ENCODE measurements at places on chromosomes 3 and 15.

- DNase-seq = no peak
Observed at GRCh38 chr3:188782613-188783124, 389.1 kb upstream of the TPRG1 start.

DNA sequence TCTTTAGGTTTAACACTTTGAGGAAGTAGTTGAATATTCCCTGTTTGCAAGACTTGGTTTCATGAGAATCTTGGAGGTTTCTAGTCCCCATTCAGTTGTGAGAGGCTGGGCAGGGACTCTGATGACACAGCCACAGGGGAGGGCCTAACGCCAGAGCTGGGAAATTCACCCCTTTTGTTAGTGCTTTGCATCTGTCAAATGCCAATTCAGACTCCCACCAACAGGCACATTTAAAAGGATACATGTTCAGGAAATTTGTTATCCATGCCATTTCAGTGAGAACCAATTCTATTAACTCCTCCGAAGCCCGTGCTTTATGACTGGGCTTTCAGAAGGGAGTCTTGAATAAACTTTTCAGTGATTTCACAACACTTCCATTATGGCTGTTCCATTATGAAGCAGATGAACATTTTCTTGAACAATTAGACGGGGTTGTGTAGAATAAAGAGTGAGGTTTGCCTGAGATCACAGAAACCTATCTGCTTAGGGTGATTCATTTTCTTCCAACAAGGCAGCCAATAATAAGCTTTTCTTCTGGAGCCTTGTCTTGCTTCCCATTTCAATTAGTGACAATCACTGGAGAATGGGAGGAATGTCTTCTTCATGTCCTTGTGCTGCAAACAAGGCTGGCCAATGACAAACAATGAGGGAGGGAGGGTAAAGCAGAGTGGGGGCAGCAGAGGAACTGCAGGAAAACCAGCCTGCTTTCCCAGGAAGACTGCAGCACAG lies 90.6 kb downstream of the SOX14 start:
- no peak for DNase-seq

GRCh38 chr15:51283026-51283425 lies 55.4 kb downstream of the CYP19A1 start:
- DNase-seq = no peak

GRCh38 chr3:155079746-155080487 lies at the start of gene MME:
Gene MME (plus strand): TSS chr3:155080319. CDS start chr3:155084168, 3,849 bp downstream.
- no peak for DNase-seq

- DNase-seq = no peak
Observed at GRCh38 chr15:67416891-67417290, 104.0 kb upstream of the C15orf61 start.

DNA sequence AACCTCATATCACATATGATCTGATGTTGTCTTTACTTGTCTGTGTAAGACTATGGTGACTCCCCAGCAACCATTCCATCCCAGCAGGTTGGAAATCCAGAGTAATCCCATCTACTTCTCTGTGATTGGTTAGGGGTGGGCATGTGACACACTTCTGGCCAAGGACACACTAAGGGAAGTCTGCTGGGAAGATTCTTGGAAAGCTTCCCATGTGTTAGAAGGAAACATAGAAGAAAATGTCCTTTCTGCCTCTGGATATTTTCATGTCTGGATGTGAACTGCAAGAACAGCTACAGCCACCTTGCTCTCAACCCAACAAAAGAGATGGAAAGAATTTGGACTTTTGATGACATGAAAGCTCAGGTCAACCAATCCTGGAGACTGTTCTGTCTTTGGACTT lies 2.6 kb upstream of the UBE2Q2 start:
- no peak for DNase-seq

DNA sequence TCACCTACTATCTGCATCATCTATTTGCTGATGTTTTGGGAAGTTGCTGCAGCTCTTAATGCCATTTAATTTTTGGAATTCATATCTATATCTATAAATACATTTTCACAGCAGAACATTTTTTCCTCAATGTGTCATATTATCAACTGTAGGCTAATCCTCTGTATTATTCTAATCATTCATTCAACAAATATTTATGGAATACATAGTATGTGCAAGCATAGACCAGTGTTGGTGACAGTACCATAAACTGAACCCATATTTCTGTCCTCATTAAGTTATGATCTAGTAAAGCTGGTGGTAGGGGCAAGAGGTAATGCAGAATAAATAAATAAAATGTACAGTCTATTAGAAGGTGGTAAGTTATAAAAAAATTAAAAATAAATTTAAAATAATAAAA lies 585.3 kb upstream of the BCHE start:
- DNase-seq = no peak

GRCh38 chr15:63405683-63406390 lies 24.2 kb upstream of the CA12 start:
- DNase-seq = no peak

DNA sequence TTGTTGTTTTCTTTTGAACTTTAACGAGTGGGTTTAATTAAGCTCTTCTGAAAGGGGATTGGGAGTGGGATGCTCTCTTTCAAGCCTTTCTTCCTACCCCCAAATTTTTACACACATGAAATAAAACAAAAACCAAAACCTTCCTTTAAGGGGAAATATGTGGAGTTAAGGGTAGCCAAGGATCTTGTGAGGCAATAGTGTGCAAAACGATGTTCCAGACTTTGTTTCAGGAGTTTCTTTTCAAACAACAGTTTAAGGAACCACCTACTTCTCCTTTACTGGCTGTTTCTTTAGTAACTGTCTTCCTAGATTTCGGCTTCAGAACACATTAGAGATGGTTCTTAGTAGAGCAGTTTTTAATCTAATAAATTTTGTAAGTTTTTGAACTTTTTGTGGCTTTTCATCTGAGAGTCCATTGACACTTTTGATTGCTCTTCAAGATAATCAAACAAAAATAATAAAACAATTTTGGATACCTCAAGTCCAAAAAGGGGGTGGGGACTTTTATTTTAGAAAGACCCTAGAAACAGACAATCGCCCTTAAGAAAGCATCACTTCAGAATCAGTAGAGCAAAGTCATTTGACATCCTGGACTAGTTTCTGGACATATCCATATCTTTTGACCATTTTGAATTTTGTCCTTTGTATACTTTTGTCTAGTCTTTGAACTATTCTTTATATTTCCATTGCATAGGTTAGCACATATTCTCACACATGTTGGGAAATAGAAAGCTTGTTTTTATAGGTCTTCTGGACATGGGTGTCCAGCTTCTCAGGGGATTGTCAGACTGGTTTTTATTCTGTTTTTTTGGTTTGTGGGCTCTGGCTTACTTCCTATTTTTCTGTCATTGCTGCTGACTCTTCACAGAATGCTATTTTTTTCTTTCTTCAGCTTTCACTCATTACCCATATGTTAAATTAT lies 6.0 kb downstream of the DIPK2A start:
- no peak for DNase-seq

GRCh38 chr3:171348121-171348520 lies 112.1 kb downstream of the TNIK start:
- no peak for DNase-seq
